ENCODE measurements at places on chromosomes 3 and 15.
A peak's percentile ranks its signal among the peaks of the same experiment; 100 is the strongest.

- DNase-seq: no peak
These were observed 26.4 kb downstream of the FAH start for GRCh38 chr15:80179025-80179759.

DNA sequence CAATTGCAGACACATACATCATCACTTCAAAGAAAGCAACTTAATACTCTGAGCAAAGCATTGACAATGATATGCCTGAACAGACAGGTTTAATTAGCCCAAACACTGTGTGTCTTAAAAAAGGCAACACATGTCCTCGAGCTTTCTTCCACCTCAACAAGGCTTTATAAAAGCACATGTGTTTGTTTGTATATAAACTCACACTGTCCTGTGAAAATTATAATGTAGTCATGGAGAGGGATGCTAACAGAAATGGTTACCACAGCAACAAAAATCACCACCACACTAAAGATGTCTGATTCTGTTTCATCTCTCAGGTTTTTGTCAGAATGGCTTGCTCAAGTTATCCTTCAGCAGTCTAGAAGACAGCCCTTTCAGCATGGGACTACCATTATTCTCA is 314.7 kb downstream of the MAGI1 start:
- no peak for DNase-seq

- no peak for DNase-seq
These were observed 99.6 kb upstream of the PRR23E start for GRCh38 chr3:127093312-127093711.

DNA sequence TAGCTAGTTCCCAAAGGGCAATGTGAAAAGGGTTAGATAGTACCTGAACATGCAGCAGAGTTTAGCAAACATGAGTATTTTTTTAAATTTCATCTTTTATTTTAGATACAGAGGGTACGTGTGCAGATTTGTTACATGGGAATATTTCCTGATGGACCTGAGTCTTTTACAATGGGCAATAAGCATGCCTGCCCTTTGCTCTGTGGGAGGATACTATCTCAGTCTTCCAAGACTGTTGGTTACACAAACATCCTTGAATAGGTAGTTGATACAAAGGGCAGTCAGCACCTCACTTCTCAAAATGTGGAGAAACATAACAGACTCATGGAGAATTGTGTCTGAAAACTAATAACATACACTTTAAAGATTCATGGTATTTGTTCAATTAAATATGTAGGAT is 103.3 kb downstream of the GOLIM4 start:
- DNase-seq: no peak

GRCh38 chr3:171173736-171174135 is 147.2 kb upstream of the SLC2A2 start:
- peak; percentile 95 for DNase-seq

GRCh38 chr3:186787642-186788481 is 4.5 kb downstream of the EIF4A2 start:
- DNase-seq: no peak

- no peak for DNase-seq
These were observed 135.3 kb downstream of the FNDC3B start for GRCh38 chr3:172174513-172175253.

DNA sequence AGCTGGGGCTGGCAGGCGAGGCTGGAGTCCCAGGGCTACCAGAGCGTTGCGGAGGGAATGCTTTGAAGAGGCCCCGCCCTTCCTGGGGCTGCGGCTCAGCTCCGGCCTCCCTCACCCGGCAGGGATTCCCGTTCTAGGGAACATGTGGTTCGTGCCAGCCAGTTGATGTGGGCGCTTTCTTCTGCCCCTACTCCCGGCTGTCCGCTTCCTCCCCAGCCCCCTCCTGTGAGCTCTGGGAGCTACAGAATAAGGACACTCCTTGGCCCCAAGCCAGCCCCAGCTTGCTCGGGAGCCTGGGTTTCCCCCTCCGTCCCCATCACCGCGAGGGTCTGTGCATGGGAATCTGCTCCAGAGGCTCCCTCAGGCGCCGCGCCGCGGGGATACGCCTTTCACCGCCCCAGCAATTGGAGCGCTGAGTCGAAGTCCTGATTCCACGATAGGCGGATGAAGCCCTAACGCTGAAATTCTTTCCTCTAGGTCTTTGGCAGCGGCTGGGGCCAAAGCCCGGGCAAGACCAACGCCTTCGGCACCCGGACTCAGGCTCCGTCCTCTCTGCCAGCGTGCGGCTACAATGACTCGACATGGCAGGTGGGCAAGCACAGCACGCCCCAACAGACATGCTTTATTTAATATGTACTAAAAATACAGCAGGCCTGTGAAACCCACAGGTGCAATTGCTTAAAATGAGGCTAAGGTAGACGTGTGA is 69.5 kb downstream of the KLF15 start:
- peak; percentile 77 for DNase-seq

DNA sequence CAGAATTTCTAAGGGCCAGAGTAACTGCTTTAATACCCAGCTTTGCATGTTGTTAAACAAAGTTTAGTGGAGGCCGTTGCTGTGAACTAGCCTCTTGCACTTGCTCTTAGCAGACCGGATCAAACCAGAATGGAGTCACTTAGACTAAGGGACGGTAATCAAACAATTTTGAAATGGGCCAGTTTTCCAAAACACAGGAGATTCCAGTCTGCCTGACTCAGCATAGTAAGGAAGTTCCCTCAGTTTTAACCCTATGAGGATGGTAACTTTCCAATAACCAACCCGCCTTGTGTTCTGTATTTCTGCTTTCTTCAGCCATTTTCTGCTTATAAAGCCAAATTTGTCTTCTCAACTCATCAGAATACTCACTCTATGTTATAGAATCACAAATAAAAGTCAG is 77.2 kb upstream of the WDR72 start:
- DNase-seq: no peak

DNA sequence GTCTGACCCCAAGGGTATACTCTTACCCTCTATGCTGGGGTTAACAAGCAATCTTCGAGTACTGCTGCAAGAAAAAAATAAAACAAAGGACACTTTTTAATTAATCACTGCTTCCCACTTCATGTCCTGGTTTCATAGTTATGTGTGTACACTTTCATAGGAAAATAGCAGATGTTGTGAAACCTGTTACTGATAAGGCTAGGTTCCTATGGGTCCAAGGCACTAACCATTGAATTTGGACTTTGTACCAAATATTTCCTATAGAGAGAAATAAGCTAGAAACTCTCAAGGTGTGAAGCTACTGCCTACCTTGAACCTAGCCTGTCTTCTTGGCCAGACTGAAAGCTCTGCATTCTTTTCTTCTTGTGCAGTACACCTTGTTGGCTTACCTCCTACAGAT is 14.6 kb upstream of the GPR160 start:
- no peak for DNase-seq

DNA sequence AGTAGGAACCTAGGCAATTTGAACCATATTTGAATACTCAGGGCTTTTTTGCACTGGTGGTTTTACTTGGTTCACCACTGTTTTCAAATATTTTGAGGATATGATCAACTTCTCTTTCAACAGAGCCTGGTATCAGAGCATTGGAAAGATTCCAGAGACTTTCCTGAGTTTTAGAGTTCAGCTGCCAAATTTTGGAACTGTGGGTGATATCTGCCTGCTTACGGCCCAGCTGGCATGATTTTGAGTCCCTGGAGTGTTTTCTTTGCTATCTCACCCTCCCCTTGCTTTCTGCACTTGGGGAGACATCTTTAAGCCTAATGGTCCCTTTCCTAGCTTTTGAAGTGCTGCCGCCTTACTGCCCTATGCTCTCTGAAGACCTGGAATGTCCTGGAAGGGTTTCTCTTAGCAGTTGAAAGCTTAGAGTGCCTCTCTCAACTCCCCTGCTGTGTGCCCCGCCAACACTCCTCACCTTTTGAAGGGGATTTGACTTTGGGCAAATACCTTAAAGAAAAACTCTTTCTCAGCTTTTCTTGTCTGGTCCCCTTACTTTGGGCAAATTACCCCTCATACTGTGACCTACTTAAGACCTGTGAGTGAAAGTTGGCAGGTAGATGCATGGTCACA is 539.1 kb downstream of the MFSD1 start:
- no peak for DNase-seq

GRCh38 chr3:77039606-77040171 is at the start of gene ROBO2:
TSS of gene ROBO2 (plus strand) at chr3:77040099. CDS start at chr3:77040786, 687 bp downstream.
- peak; percentile 34 for DNase-seq

GRCh38 chr3:146557745-146558144 is 13.3 kb upstream of the PLSCR1 start:
- no peak for DNase-seq

- DNase-seq: no peak
These were observed 17.3 kb upstream of the GBE1 start for GRCh38 chr3:81778678-81779182.

DNA sequence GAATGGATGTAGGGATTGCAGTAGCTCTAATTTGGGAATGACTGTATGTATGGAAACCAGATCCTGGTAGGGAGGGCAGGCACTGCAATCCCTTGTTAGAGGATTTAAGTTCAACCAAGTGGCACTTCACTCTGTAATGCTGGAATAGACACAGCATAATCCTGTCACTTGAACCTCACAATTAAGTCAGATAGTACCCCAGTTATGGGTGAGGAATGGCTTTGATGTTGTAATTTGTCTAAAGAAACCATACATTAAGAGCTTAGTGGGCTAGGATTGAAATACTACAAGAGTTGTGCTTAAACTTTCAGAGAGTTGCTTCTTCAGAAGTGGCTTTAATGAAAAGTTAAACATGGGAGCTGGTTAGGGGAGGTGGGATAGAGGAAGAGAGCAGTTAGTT is 9.3 kb downstream of the RAB7A start:
- no peak for DNase-seq

GRCh38 chr3:17065881-17066280 is 181.1 kb downstream of the PLCL2 start:
- DNase-seq: no peak

DNA sequence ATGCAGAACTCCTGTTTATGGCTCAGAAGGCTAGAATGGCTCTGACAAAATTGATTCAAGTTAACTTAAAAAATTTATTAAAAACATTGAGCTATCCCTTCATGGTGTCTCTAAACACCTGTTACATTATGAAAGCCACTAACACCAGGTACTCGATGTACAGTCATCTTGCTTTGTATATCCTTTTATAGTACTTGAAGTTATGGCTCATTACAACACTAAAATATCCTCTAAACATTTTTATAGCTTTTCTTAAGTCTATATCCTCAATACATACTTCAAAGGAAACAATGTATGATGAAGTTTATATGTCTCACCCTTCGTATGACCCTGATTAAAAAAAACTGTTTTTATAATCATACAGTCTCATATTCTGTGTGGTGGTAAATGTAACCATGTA is 38.2 kb downstream of the SLITRK3 start:
- DNase-seq: no peak

- DNase-seq: no peak
These were observed 28.2 kb upstream of the GOLGA6C start for GRCh38 chr15:75230016-75230343.

GRCh38 chr3:30493911-30494311 is 112.5 kb upstream of the TGFBR2 start:
- no peak for DNase-seq

- DNase-seq: no peak
These were observed 153.8 kb upstream of the TSC22D2 start for GRCh38 chr3:150254309-150254708.

Measured in putamen (tissue), 1 donor.